ENCODE measurements at places on chromosomes 3 and 15.

GRCh38 chr15:92288755-92289154 is 104.9 kb upstream of the ST8SIA2 start:
- DNase-seq: no peak

DNA sequence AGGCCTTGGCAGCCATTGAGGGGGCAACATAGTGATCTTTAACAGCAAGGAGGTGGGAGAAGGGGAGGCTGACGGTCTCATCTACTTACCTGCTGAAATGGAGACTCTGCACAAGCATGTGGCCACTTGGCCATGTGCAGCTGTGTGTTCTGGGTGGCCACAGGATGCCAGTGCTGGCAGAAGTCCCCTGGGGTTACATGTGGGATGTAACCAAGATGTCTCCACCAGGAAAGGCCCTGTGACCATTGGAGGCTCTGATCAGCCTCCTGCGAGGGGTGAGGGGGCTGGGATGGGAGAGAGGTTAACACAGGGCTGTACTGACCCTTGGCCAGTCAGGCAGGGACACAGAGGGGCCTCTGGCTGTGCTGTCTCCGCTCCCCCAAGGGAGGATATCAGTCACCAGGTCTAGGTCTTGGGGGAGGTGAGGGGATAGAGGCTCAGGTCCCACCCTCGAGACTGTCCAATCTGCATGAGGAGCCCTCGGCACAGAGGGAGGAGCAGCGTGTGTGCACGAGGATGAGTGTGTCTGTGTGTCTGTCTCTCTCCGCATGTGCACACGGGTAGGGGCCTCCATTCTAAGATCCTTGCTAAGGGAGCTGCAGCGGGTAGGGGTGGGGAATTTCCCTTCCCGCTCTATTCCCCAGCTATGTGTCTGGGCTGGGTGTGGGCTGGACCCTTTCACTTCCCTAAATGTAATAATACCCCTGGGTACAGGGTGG is 19.5 kb downstream of the PRKCD start:
- DNase-seq: no peak

DNA sequence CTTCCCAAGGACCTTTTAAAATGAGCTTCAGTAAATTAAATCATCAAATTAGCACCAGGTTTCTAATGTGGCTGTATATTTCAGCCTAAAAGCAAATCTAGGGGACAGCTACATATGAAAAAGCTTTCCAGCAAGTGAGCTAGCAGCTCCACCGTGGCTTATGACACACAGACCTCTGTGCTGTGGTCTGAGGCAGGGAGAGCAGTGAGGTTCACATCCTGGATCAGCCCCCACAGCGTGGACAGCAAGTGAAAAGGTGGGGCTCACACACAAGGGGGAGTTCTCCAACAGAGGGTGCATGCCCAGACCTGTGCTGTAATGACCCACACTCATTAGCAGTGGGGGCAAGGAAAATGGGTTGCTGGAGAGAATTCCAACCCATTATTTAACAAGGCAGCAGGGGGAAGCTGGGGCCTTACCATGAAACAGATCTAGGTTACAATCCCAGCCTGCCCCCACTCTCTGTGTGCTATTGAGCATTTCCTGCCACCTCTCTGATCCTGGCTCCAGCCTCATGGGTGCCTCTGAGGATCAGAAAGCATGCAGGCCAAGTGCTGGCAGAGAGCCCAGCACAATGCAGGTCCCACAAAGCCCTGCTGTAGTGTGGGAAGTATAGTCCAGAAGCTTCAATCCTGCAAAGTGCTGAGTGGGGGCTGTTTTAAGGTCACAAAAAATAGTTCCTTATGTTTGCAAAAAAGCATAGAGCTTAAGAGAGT is 48.2 kb downstream of the RASGRF1 start:
- no peak for DNase-seq

GRCh38 chr3:60696428-60697125 is 554.7 kb downstream of the FHIT start:
- no peak for DNase-seq

- no peak for DNase-seq
Measured at GRCh38 chr3:171260899-171261298, 199.3 kb downstream of the TNIK start.

- DNase-seq: no peak
Measured at GRCh38 chr3:28315711-28316110, 32.8 kb upstream of the ZCWPW2 start.

- no peak for DNase-seq
Measured at GRCh38 chr3:10808974-10809373, 7.1 kb upstream of the SLC6A11 start.

DNA sequence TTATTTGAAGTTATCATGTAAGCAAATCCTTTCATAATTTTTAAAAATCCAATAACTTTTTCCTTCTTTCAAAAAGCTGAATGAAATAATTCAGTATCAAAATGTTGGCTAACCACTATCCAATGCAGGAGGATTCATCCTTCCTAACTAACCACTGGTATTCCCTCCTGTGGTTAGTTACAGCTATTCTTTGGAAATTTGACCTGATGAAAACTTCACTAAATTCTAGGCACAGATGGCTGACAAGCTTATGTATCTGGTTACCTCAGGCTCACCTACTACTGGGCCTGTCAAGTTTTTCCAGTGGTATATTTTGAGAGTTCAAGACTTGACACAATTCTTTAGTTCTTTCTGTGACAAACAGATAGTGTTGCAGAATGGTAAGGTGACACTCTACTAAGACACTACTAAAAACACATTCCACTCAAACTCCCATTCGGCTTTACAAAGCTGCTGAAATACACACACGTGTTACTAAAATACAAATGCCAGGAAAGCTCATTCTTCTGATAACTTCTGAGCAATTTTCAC is 15.8 kb downstream of the NPTN start:
- no peak for DNase-seq

- DNase-seq: peak; percentile 79
Measured at GRCh38 chr3:65030847-65031463, 343.2 kb upstream of the ADAMTS9 start.

DNA sequence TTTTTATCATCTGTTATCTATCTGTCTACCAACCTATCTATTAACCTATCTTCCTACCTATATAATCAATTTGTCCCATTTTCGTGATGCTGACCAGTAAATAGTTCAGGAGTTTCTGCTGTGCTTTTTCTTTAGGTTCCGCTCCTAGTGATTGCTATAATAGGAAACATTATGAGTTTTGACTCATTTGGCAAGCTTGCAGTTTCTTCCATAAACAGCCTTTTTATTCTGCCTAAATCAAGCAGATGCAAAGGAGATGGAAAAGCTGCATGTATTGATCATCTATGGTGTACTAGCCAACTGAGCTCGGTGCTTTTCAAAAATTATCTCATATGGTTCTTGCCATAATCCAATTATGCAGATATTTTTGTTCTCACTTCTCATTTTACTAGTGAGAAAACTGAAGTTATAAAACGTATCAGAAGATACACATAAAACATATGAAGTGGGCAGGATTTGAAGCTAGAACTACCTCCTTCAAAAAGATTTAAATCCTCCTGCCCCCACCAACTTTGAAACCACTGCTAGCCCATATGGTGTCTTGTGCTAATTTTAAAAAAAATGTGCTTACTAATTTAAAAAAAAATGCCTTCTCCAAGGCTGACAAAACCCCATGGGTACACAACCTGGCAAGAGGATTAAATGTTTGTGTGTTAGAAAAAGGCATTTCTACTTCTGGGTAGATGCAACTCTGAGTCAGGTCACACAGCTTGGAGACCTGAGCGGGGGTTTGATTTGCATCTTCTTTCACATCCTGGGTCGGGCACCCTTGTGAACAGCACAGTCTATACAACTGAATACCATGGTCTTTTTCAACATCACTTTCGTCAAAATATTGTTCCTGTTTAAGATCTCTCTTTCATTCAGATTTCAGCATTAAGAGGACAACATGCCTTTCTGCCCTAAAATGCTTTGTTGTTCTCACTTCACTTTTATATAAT is 267.0 kb downstream of the CHL1 start:
- no peak for DNase-seq

- DNase-seq: no peak
Measured at GRCh38 chr15:51947124-51947523, 24.5 kb downstream of the LEO1 start.

GRCh38 chr3:154175041-154175440 is 53.9 kb downstream of the ARHGEF26 start:
- DNase-seq: no peak

DNA sequence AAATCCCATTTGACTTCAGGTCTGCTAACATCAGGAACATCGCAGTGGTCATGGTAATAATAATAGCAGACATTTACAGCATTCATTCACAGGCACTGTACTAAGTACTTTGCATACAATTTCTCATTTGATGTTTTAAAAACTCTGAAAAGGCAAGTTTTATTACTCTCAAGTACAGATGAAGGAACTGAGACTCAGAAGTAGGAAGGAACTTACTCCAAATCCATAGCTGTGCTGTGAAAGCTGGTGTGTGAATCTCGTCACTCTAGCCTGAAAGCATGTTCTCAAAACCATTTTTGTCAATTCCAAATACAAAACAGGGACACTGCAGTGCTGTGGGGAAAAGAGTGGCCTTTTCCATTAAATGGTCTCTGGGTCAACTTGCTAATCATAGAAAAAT is 179.9 kb downstream of the FAM43A start:
- no peak for DNase-seq

DNA sequence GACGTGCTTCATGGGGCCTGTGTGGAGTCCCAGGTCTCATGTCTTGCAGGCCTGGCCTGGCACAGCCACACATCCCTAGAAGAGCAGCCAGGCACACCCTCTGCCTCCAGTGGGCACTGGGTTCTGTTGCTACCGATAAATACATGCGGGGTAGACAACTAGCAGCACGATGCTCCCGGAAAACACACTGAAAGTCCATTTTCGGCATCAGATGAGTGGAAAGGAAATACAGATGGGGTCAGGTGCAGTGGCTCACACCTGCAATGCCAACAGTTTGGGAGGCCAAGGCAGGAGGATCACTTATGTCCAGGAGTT is 165.1 kb downstream of the NSMCE3 start:
- no peak for DNase-seq

DNA sequence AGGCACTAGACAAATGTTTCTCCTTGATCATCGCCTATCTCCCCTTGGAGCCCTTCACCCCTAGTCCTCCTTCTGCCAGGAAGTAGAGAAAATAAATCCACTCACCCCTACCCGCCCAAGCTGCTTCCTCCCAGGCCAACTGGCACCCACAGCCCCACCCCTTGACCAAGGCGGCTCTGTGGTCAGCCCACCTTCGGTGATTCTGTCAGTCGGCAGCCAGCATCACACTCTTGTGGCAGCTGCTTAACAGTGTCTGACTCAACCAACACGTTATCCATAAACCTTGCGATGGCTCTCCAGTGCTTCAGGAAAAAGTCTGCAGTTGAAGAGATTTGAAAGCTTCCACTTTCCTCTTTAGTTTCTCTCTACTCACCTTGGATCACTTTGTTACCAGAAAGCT is 7.6 kb downstream of the SHF start:
- no peak for DNase-seq

DNA sequence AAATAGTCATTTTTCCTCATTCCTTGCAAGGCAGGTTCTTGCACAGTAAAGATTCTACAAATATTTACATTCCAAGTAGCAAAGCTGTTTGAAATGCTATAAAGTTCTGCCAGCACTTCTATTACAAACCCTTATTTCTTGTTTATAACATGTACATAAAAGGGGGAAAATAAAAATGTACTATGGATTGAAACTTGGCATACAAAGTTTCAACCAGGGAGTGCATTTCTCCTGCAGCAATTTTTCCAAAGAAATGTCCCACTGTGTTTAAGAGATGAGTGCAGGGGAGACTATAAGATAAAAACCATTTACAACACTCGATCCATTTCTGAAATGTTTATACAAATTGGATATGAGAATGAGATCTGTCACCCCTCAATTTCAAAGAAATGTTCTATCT is 3.3 kb downstream of the CNTN3 start:
- DNase-seq: no peak

- peak; percentile 83 for DNase-seq
Measured at GRCh38 chr3:46978985-46979944, at the start of gene NBEAL2. NBEAL2 (plus strand) TSS chr3:46979666; CDS start chr3:46979862, 196 bp downstream.

GRCh38 chr3:65006300-65006739 is 318.5 kb upstream of the ADAMTS9 start:
- DNase-seq: peak; percentile 24

- DNase-seq: no peak
Measured at GRCh38 chr15:56725386-56725785, 7.9 kb downstream of the ZNF280D start.

DNA sequence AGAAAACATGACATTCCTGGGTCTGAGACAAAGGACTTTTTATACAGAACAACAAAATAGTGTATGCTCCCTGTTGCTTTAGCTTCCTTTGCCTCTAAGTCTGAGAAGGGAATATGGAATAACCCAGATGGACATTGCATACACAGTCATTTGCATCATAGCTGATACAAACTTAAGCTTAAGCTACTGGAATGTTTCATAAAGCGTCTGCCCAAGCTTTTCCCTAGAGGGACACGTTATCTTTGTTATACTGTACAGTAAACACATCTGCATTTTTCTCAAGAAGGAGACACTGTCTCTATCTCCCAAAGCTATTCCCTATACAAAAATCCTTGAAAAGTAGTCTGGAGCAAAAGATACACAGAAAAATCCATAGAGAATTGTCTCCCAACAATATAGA is 775.0 kb downstream of the DIPK2A start:
- DNase-seq: peak; percentile 61

- DNase-seq: no peak
Measured at GRCh38 chr3:111621535-111621934, 26.4 kb upstream of the ZBED2 start.

DNA sequence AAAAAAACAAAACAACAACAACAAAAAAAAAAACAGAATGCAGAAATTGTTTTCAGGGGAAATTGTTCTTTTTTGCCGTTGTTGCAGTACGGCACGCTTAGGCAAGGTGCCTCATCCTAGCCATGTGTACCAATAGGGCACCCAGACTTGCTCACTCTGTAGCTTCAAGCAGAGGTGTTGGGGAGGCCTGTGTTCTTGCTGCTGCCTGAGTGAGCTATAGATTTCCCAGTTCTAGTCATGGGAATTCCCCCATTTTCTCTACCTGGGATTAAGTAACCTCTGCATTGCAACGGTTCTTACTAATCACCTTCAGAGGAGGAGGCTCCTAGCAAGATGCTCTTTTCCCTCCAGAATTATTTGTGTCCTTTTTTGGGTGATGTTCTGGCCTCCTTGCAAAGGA is 12.9 kb upstream of the PARL start:
- no peak for DNase-seq

DNA sequence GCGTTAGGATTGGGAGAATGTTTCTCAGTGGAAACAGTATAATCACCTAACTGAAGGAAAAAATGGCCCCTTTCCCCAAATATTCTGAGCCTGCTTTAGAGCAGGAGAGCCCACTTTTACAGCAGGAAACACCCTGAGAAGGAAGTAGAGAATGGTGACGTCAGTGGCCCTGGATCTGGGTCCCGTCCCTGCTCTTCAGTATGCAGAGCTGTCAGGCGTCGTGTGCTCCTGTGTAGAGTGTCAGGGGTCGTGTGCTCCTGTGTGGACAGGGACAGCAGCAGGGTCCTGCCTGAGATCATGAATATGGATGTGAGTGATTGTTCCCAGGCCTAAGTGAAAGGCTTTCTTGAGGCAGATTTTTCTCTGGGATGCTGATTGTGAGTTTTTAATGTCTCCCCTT is 45.2 kb downstream of the CGNL1 start:
- no peak for DNase-seq

DNA sequence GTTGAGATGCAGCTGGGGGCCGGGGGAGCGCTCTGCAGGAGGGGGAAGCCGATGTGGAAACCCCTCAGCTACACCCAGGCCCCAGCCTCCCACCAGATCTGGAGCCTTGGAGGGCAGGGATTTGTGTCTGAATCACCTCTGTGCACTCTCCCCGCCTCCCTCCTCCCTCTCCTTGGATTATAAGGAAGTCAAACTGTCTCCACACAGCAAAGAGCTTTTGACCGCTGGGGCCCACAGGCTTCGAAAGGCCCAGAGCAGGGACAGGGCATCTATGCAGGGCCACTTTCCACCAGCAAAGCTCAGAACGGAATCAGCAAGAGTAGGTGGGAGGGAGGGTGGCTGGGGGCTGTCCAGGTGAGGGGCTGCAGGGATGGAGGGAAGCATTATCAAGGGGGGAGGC is 68.9 kb downstream of the IQSEC1 start:
- DNase-seq: no peak
